ENCODE measurements at places on chromosomes 13 and 19.

DNA sequence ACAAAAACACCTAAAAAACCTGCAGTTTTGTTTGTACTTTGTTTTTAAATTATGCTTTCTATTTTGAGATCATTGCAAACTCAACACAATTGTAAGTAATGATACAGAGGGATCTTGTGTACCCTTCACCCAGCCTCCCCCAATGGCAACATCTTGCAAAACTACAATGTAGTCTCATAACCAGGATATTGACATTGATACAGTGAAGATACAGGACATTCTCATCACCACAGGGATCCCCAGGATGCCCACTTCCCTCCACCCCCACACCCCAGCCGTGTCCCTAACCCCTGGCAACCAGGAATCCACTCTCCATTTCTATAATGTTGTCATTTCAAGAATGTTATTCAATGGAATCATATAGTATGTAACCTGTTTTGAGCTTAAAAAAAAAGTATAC is 10.3 kb upstream of the C5AR2 start:
- no peak for DNase-seq

DNA sequence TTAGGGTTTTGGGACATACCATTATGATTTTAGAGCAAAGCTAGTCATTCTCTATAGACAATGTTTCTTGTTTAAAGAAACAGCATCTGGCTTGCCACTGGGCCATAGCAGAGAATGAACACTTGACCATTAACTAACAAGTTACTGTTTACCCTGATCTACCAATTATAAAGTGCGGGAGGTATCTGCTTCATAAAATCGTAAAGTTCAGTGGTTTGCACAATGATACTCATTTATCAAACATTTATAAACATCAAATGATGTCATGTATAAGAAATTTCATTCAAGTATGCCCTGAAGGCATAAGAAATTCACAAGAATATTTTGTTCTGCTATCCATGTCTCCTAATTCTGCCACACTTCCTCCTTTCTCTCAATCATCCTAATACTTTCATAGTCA is 139.2 kb downstream of the PCDH20 start:
- no peak for DNase-seq

DNA sequence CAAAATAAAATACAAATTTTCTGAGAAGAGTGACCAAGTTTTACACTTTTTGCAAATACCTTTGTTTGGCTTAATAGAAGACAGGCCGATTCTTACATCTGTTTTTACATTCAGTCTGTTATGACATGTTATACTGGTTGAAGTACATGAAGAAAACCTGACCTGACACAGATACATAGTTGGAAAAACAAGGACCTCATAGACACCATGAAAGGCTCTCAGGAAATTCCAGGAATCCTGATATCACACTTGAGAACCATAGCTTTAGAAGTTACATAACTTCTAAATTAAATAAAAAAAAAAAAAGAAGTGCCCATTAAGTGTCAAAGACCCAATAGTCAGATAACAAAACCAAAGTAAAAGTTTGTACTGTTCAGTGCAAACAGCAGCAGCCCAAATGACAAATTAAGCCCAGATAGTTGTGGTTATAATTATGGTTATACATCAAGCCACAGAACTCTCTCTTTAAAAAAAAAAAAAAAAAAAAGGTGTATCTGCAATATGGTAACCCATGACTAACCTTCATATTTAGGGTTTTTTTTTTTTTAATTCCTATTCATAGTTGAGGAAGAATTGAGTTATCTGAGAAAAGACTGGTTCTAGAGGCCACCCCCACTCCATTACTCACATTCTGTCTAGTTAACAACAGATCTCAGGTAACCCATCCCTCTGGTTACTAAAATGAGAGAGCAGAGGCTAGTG is 19.8 kb downstream of the RBM26 start:
- DNase-seq = no peak

GRCh38 chr19:50178859-50179537 is 15.9 kb upstream of the IZUMO2 start:
- peak; percentile 9 for DNase-seq

GRCh38 chr13:75309981-75310580 is 171.9 kb downstream of the TBC1D4 start:
- DNase-seq = no peak

GRCh38 chr13:30178976-30179375 is 128.4 kb downstream of the KATNAL1 start:
- no peak for DNase-seq

DNA sequence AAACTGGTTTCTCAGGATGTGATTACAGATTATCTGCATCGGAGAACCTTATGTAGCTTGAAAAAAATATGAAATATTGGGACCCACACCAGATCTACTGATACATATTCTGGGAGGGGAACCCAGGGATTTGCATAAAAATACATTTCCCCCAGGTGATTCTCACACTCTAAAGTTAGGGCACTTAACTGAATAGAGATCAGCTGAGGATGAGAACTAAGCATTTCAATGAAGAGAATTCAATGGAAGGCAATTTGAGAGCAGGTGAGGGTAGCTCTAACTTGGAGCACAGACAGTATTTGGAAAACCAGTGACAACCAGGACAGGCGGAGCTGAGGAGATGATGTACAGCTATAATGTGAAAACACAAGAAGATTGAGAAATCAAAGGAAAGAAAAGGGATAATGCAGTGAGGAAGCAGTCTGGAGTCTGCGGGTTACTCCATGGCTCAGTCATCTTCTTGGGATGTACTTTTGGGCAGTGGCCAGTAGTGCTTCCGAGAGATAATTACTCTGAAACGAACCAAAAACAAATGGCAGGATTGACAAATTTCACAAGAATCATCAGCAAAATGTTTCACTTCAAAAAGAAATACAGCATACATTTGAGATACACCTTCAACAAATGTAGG is 6.1 kb upstream of the OXGR1 start:
- no peak for DNase-seq

DNA sequence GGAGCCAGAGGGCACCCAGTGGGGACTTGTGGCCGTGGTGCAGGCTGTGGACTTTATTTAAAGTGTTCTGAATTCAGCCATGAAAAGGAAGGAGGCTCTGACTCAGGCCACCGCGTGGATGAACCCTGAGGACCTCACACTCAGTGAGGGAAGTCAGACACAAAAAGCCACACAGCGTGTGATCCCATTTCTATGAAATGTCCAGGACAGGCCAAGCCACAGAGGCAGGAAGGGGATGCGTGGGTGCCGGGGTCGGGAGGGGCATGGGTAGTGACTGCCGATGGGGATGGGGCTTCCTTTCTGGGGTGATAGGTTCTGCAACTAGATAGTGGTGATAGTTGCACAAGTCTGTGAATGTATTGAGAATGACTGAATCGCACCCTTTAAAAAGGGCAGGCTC is 8.7 kb upstream of the ZBTB7A start:
- no peak for DNase-seq

DNA sequence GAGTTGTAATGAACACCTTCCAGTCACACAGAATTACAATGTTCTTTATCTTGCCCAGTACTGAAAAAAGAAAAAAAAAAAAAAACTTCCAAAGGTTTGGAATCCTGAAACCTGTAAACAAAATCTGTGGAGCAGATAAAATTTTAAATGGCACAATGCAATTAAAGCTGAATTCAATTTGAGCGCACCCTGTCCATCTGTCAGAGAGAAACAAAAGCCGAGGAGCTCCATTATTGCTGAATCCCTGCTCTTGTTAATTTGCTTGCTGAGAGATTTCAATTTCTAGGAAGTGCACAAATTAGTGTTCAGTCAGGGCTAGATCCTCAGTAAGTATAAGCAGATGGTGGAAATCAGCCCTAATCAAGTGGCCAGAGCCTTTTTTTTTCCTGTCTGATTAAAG is 65.2 kb downstream of the DACH1 start:
- no peak for DNase-seq
